Activated T-helper 17 cell treated with anti-CD3 and anti-CD28 coated beads, Interleukin-2, amount 50 U/mL, for 72 hours (primary cell): ENCODE measurements at places on chromosomes 1 and 21. TPM values are rescaled to one million over a fixed set of nuclear protein-coding genes. Genes with fewer than 3 reads are reported as not detected.

GRCh38 chr1:96945509-96946084 is 224.0 kb downstream of the PTBP2 start:
- H3K27me3 ChIP-seq, result peaks cover 12% of the 10 kb centered on the region
- H3K36me3 ChIP-seq, result no peaks in the 10 kb centered on the region
- ATAC-seq, result no peak
- no peaks in the 10 kb centered on the region for H3K4me1 ChIP-seq

- no peak overlapping the region for H3K4me3 ChIP-seq
- H3K27ac ChIP-seq, result no peak overlapping the region
- ATAC-seq, result no peak
- no peaks in the 10 kb centered on the region for H3K4me1 ChIP-seq
Measured at GRCh38 chr1:201436393-201436792, 14.9 kb upstream of the TNNI1 start.

- no peak overlapping the region for H3K27ac ChIP-seq
- H3K4me3 ChIP-seq, result no peak overlapping the region
- no peaks in the 10 kb centered on the region for H3K36me3 ChIP-seq
- H3K4me1 ChIP-seq, result no peaks in the 10 kb centered on the region
- peaks cover 25% of the 10 kb centered on the region for H3K27me3 ChIP-seq
Measured at GRCh38 chr1:168794057-168794456, 65.1 kb upstream of the DPT start.

Gene TENT5C
- total RNA-seq, result 37.1 TPM

Gene CFHR2
- not detected for total RNA-seq

Gene CELA3A
- not detected for total RNA-seq
